ENCODE measurements at places on chromosomes 6 and 20. TPM values are rescaled to one million over a fixed set of nuclear protein-coding genes. Genes with fewer than 3 reads are reported as not detected.

Gene TUBB2B
- not detected for total RNA-seq

DNA sequence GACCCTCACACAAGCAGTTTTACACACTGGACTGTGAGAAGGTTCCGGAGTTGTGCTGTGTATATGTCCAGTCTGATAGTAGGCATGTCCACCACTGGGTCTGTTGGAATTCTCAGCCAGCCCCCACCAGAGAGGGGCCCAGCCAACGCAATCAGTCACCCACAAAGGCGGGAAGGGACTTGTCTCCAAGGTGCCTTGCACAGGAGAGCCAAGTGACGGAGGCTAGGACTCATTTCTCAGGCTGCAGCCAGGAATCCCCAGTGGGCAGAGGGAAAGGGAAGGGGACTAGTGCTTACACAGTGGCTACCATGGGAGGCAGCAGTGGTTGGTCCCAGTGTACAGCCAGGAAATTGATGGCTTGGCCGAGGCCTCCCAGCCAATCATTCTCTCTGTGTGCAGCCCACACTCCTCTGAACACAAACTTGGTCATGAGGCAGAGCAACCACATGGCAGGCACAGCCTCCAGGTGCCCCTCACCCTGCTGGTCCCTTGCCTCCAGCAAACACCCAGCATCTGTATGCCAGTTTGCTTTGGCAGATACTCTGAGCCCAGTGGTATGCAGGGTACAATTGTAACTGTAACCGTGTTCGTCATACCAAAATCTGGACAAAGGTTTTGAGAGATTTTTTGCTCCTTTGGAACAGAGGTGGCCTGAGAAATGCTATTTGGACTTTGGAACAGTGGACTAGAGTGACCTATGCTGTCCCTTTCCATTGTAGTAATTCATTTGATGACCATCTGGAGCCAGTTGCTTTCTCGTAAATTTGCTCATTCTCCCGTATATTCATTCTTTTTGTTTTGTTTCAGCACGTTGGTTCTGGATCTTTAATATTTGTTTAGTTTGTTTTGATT lies 72.9 kb upstream of the MYL9 start:
- no peak for DNase-seq

- DNase-seq = no peak
Observed at GRCh38 chr6:73088138-73088813, 137.0 kb downstream of the KHDC1L start.

- no peak for DNase-seq
Observed at GRCh38 chr6:15145821-15146220, 100.0 kb upstream of the JARID2 start.

- DNase-seq = no peak
Observed at GRCh38 chr6:21118216-21118780, 475.3 kb upstream of the SOX4 start.

GRCh38 chr6:118092086-118092485 lies 185.0 kb downstream of the SLC35F1 start:
- no peak for DNase-seq

Gene RIMS1
- not detected for total RNA-seq

Gene COL21A1
- total RNA-seq = not detected

DNA sequence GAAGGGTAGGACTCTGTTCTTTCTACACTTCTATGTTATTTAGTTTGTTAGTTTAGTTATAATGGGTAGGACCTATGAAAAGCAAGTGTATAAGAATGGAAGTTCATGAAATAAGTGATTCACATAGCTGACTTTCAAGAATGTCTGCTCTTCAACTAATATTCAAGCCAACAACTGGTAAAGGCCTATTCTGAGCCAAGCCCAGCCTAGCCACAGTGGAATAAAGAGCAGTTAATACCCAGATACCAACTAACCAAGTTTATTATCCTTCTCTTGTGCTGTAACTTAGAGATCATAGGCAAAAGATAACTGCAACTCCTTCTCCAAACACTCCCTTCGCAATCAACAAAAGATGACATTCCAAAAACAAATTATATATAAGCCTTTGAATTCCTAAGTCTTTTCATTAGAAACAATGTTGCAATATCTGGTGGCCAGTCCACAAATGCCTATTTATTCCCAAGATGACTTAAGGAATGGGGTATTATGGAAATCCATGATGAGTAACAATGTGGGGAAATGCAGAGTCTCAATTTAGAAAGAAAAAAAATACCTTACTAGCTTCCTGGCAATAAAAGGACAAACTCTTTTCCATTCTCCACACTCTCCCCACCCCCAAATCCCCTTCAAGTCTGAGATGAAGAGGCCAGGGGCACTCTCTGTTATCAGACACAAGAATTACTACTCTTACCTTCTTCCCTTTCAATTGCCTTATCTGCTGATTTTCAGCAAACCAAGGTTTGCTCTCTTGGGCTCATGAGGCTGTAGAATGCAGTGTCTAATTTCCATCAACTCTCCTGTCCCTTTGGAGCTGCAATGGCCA lies 27.4 kb downstream of the BTBD9 start:
- no peak for DNase-seq

Gene DBNDD2
- total RNA-seq = 9.7 TPM

DNA sequence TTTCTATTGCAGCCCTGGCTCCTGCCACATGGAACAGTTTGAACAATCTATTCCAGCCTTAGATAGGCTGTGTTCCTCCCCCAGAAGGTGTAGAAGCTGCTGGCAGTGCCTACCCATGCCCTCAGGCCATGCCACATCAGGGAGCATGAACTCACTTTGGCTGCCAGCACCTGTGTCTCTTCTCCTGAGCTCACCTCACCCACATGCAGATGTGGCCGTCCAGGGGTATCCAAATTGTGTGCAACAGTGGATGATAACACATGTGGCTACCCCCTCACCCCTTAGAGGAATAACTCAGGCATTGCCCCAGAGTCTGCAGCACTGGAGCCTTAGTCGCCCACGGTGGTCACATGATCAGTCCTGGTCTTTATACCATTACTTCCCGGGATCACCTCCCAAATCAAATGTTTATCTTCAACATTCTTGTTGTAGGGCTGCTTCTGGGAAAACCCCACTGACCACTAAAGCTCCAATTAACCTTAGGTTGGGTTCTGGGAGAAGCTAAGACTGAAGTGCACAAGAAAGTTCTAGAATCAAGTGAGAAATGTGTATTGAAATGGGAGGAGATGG lies 110.4 kb downstream of the BANF2 start:
- DNase-seq = no peak

Gene HCK
- total RNA-seq = not detected

GRCh38 chr6:125987026-125987617 lies 782 bp downstream of the TRMT11 start:
- no peak for DNase-seq

Gene MCCD1
- total RNA-seq = not detected

DNA sequence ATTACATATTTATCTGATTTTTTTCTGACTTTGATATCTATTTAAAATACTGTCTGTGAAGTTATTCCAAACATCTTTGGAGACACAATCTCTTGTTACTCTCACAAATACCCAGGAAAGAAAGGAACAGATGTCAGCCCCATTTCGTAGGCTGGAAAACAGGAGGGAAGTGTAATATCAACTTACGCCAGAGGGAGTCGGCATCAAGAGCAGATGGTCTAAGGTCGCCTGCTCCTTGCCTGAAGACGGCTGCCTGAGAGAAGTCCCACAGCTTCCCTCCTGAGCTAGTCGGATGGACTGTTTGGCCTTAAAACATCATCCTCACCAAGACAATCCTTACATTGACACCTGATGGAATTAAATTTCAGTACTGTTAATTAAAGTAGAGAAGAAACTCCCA lies 13.4 kb downstream of the CST7 start:
- DNase-seq = no peak

GRCh38 chr6:136249336-136249735 lies 775 bp downstream of the MTFR2 start:
- no peak for DNase-seq

GRCh38 chr6:65803186-65803585 lies 96.2 kb upstream of the EYS start:
- no peak for DNase-seq

DNA sequence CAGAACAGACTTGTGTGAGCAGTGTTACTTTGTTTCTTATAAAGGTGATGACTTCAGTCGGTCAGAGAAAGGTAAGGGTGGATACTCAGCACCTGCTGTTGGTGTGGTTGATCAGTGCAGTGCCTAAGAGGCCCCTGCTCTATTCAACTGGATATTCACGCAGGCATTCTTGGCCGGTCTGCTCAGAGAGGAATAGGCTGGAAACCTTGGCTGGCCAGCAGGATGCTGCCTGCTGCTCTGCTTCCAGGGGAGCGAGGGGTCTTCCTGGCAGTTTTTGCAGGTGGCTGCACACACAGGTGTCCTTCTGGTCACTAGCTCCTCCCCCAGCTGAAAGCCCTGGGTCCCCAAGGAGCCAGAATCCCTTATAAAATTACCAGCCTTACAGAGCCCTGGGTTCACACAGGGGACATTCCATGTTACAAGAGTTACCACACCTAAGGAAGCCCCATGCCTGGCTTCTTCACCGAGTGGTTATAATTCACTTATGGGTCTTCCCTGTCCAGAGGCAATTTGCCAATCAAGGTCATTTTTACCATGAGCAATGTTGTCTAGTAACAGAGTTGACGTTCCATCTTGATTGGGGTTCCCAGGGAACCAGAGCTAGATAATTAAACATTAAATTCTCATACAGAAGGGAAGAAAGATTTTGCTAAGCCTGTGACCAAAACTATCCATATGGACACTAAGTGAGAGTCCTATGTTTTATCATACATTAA lies 16.4 kb downstream of the SYNJ2 start:
- DNase-seq = no peak

DNA sequence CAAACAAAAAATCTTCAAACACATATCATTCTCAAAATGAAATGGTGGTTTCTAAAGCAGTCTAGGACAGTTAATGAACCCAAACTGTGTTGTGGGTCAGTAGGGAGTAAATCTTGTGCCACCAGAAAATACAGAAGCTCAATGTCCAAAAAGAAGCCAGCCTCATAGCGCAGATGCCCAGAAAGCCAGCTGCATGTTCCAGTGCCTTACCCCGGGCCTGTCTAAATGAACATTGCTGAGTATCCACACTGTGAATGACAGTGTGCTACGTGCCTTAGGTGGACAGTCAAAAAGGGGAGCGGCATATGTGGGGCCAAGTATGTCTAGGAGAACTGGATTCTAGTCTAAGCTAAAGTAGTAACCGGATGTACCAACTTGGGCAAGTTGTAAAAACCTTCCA lies 10.9 kb downstream of the FYN start:
- DNase-seq = no peak

Gene PCMT1
- 102 TPM for total RNA-seq

GRCh38 chr20:36478137-36478905 lies 63.0 kb upstream of the MYL9 start:
- no peak for DNase-seq

DNA sequence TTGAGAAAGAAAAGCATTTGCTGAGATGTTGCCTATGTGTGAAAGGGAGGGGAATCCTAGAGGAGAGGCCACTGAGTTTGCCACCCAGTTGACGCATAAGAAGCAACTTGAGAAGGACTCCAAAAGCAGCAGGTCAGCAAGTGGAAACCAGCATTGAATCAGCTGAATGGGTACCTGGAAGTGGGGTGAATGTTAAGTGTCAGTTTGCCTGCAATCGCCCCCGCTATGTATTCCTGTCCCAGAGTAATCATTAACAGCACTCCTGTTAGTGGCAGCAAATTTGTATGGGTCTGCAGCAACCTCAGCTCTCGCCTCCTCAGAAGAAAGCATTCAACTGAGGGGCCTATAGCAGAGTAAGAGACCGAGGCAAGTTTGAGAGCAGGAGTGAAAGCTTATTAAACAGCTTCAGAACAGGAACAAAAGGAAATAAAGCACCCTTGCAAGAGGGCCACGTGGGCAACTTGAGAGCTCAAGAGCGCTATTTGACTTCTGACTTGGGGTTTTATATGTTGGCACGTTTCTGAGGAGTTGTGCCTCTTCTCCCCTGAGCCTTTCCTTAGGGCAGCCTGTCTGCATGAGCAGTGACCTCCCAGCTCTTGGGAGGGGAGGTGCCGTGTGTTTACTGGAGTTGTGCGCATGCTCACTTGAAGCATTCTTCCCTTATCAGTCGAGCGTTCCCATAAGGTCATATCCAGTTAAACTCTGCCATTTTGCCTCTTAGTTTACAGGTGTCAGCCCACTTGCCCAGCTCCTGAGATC lies 122.6 kb upstream of the PHACTR1 start:
- DNase-seq = no peak

GRCh38 chr6:88619951-88620350 lies 343.5 kb downstream of the RNGTT start:
- no peak for DNase-seq

DNA sequence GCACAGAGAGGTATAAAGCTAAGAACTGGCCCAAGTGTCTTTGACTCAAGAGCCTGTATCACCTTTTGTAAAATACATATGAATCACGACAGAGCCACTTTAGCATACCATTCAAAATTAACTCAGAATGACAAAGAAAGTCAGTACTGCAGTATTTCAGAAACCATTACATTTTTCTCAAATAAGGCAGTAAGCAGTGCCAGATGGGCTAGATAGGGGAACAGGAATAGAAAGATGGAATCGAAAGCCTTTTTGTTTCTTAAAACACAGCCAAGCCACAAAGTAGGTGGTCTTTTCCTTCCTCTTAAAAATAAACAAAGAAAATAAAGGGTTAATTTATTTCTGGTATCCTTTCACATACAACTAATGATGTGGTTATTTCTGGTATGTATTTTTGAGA lies 10.3 kb downstream of the CLDN20 start:
- no peak for DNase-seq

Gene HLA-DQB2
- total RNA-seq = 4.2 TPM

Gene CEP85L
- total RNA-seq = 32.9 TPM

GRCh38 chr6:170176136-170176897 lies 114.6 kb downstream of the DLL1 start:
- no peak for DNase-seq

Gene CST4
- not detected for total RNA-seq

GRCh38 chr6:18424201-18424600 lies 37.1 kb downstream of the RNF144B start:
- no peak for DNase-seq

DNA sequence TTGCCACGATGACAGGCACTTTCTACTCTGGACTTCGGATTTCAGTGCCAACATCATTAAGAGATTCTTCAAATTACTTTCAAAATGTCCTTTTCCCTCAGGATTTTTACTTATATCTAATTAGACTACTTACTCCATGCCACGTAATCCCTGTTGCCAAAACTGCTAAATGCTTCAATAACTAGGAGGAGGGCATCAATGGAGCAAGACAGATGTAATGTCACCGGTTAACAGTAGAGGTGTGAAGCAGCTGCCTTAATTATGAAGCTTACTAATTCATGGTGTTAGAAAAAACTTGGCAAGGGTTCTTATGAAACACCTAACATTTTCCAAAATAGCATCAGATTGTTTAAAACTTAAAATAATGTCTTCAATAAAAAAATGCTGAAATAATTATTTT lies 111.2 kb upstream of the SIM1 start:
- no peak for DNase-seq

DNA sequence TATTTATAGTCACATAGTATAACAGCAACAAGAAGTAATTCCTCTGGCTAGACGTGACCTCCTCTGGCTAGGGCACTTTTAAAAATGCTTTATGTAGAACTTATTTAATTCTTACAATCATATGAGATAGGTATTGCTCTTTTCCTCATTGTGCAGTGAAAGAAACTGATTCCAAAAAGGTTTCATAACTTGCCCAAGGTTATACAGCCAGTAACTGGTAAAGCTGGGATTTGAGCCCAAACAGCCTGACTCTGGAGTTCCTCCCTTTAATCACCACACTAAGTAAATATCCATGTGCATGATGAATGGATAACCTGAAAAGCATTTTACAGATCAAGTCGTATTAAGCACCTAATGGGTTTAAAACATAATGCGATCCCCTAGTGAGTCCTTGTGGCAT lies 214.6 kb downstream of the PRL start:
- no peak for DNase-seq

GRCh38 chr20:663315-664090 lies 10.5 kb upstream of the SRXN1 start:
- no peak for DNase-seq

GRCh38 chr6:151070631-151071051 lies 169.1 kb upstream of the AKAP12 start:
- no peak for DNase-seq
